Stimulated activated CD4-positive, alpha-beta T cell treated with anti-CD3 and anti-CD28 coated beads, Interleukin-15, amount 100 ng/mL, for 1 hour (primary cell): ENCODE measurements at places on chromosomes 5 and 9.
A peak's percentile ranks its signal among the peaks of the same experiment; 100 is the strongest.

- no peak for DNase-seq
Observed at GRCh38 chr5:31287985-31288384, 94.5 kb downstream of the CDH6 start.

GRCh38 chr5:112349371-112349770 lies 69.7 kb downstream of the EPB41L4A start:
- DNase-seq = no peak

DNA sequence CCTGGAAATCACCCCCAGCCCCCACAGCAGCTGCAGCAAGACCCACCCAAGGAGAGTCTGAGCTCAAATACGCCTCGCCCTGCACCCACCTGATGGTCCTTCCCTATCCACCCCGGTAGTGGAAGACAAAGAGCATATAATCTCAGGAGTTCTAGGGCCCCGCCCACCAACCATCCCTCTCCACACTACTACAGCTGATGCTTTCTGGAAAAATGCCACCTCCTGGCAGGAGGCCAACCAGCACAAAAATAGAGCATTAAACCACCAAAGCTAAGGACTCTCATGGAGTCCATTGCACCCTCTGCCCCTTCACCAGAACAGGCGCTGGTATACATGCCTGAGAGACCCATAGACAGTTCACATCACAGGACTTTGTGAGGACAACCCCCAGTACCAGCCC lies 22.5 kb upstream of the NIPSNAP3A start:
- DNase-seq = no peak

- DNase-seq = no peak
Observed at GRCh38 chr5:7742241-7742656, 108.7 kb downstream of the CFAP90 start.

DNA sequence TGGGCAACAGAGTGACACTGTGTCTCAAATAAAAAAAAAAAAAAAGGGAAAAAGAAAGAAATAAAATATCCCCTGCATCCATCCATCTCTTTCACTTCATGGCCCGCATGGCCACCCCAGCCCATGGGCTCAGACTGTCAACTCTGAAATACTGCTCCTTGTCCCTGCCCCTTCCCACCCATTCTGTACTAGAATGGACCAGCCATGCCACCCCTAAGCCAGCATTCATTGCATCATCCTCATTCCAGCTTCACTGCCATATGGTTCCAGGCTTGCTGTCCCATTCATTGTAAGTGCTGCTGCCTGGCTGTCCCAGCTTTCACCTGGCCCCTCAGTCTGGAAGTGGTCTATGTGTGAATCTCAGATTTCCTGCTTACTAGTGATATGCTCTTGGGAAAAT lies 46.2 kb downstream of the SPRY4 start:
- no peak for DNase-seq

GRCh38 chr5:132662004-132662401 lies 4.0 kb downstream of the IL13 start:
- DNase-seq = no peak

GRCh38 chr9:35790385-35791296 lies 750 bp upstream of the NPR2 start:
- no peak for DNase-seq

GRCh38 chr9:37921546-37922300 lies 17.8 kb upstream of the SLC25A51 start:
- DNase-seq = no peak

- DNase-seq = no peak
Observed at GRCh38 chr5:9654886-9655285, 24.7 kb upstream of the TAS2R1 start.

DNA sequence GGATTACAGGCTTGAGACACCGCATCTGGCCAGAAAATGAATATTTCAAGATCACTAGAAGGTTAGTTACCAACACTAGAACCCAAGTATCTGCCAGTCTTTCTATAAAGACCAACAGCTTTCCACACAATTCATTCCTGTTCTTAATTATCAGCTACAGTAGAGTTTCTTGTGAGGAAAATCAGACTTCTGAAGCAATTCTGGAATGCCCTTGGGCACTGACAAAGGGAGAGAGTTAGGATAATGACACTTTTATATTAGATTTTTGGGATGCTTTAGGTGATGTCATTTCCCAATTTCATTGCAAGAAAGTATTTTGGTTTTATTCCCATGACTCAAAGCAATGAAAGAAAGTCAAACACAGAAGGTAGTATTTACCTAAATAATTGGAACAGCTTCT lies 497.0 kb upstream of the TUSC1 start:
- no peak for DNase-seq

GRCh38 chr5:155290937-155291336 lies 277.4 kb downstream of the KIF4B start:
- DNase-seq = no peak

- DNase-seq = no peak
Observed at GRCh38 chr9:33197279-33198152, 30.4 kb upstream of the B4GALT1 start.

GRCh38 chr5:67476531-67476930 lies 279.9 kb upstream of the CD180 start:
- no peak for DNase-seq

DNA sequence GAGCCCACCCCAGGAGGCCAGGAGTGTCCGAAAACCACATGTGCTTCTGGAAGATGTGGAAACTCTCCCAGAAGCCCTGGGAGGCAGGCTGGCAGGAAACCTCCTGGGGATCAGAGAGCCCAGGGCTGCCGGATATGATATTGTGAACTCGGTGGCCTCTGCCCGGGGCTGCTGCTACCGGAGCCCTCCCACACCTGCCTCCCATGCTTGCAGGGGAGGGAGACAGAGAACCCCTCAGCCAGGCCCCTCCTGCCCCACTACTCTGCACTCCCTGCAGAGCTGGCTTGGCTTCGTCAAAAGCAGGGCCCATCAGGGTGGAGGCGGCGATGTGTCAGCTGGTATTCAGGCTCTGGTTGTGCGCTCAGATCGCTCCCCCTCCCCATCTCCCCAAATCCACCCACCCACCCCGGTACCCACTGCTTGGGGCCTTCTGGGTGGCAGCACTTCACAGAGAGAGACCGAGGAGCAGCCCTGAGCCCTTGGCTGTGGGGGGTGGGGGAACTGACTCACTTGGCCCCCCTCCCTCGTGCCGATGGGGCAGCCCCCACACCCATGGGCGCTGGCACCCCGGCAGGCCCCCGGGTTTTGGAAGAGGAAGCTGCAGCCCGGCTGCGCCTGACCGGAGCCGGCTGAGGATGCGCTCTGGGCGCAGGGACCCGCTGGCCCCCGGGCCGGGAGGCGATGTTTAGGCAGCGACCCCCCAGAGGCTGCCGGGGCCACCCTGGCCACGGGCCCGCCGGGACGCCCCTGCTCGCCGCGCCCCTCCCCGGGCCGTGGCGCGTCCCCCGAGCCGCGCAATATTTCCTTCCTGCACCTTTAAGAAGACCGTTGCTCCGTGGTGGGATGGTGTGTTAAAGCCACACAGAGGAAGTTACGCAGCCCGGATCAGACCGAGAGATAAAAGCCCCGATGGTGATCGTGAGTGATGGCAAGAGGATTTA lies 786 bp upstream of the NTNG2 start:
- DNase-seq = peak; percentile 17

GRCh38 chr9:8733131-8733954 lies 933.8 kb upstream of the DMAC1 start:
- no peak for DNase-seq

DNA sequence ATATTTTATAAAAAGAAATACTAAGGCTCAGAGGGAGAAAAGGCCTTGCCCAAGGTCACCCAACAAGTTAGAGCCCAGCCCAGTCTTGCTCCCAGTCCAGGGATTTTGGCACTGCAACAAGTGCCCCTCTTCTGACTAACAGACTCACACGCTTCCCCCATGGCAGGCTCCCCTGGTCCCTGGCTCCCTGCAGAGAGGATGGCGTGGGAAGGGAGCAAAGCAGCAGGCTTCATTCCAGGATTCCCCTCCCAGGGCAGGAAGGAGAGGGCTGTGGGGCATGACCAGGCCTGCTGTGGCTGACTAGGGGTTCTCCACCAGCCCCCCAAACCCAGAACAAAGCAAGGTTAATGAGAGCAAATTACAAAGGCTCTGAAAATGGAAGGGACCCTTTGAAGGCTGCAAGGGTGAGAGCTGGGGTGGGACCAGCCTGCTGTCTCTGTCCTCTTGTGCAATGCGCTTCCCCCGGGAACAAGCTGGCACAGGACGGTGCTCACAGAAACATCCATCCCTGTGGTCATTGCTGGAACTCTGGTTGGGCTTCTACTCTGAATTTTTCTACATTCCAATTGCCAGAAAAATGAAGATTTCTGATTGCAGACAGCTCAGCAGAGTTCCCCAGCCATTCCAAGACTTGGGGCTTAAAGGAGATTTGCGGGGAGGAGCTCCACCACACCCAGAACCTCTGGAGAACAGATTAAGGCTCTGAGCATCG lies 37.1 kb upstream of the FAT2 start:
- DNase-seq = no peak
